ENCODE measurements at places on chromosomes 2 and 18. TPM values are rescaled to one million over a fixed set of nuclear protein-coding genes. Genes with fewer than 3 reads are reported as not detected.

CDH2 gene
- 165 TPM for total RNA-seq

ATL2 gene
- 29.3 TPM for total RNA-seq

AMER3 gene
- total RNA-seq, result not detected

ANKZF1 gene
- 32.6 TPM for total RNA-seq

CNRIP1 gene
- 37.7 TPM for total RNA-seq

CYTIP gene
- not detected for total RNA-seq

ZNF521 gene
- total RNA-seq, result 12.1 TPM

KRTCAP3 gene
- total RNA-seq, result not detected

LYG2 gene
- total RNA-seq, result not detected

FRZB gene
- total RNA-seq, result 0.32 TPM

DSEL gene
- 132 TPM for total RNA-seq

HOXD12 gene
- total RNA-seq, result not detected

DSG4 gene
- not detected for total RNA-seq

TMEM178A gene
- total RNA-seq, result 0.32 TPM

IFIH1 gene
- 1.6 TPM for total RNA-seq

SPAST gene
- 30.0 TPM for total RNA-seq

PROM2 gene
- 0.22 TPM for total RNA-seq

EIF4E2 gene
- total RNA-seq, result 98.5 TPM

SLC9A2 gene
- not detected for total RNA-seq

GAL3ST2 gene
- total RNA-seq, result not detected
